ENCODE measurements at places on chromosomes 7 and 10.

GRCh38 chr7:51289623-51290303, 26.8 kb downstream of the COBL start:
- no peak for DNase-seq

DNA sequence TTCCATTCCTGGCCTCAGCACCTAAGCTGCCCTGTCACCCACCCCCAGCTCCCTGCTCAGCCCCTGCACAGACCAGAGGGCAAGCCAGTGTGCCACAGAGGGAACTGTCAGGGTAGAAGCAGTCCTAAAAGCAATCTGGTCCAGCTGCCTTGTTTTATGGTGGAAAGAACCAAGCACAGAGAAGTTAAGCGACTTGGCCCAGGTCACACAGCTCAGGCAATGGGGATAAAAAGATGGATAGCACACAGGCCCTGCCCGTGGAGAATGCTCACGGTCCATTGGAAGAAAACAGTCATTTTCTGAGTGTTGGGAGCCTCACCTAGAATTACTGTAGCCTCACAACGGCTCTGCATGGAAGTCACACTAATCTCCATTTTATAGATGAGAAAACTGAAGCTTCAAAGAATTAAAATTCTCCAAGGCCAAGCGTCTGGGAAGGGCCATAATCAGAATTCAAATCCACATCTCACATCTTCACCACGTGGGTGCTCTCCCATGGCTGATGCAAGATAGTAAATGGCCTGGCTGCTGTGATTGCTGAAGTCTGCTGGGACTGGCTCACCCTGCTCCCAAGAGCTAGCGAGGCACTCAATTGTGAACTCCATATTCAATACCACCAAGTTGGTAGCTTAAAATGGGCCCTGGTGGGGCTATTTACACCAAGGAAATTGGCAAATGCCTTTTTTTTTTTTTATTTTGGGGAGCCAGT, 26.8 kb downstream of the C10orf105 start:
- no peak for DNase-seq

DNA sequence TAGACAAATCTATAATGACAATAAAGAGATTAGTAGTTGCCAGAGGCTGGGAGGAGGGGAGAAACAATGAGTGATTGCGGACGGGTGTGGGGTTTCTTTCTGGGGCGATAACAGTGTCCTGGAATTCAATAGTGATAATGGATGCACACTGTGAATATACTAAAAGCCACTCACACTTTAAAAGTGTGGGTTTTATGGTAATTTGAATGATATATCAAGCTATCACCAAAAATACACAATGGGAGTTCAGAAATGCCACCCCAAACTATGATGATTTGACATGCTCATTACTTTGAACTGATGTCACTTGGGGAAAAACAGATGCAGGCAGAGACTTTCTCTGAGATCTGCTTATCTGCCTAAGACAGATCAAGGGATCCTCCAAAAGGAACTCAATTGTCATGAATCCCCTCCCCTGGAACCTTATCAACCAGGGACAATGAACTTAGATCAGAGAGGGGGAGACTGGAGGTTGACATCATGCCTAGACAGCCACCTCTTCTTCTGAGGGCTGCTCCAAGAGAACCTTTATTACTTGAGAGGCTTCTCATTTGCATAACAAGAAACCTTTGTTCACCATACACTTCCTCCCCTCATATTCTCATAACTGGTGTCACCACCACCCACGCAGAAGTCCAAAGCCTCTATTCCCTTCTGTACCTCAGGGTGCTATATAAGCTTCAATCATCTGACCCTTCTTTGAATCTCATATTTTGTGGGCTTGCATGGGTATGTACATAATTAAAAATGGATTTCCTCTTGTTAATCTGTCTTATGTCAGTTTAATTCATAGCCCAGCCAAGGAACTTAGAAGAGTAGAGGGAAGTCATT, 14.8 kb upstream of the ZC3HAV1 start:
- no peak for DNase-seq

DNA sequence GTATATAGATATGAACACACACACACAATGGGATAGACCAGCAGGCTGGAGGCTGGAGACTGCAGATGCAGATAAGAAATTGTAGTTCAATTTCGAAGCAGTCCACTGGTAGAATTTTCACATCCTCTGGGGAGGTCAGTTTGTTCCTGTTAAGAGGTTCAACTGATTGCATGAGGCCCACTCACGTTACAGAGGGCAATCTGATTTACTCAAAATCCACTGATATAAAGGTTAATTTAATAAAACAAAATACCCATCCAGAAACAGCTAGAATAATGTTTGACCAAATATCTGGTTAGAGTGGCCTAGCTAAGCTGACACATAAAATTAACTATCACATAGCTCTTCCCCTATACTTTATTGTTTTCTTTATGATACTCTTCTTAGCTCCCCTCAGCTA, 162.9 kb upstream of the SMIM30 start:
- DNase-seq: no peak

DNA sequence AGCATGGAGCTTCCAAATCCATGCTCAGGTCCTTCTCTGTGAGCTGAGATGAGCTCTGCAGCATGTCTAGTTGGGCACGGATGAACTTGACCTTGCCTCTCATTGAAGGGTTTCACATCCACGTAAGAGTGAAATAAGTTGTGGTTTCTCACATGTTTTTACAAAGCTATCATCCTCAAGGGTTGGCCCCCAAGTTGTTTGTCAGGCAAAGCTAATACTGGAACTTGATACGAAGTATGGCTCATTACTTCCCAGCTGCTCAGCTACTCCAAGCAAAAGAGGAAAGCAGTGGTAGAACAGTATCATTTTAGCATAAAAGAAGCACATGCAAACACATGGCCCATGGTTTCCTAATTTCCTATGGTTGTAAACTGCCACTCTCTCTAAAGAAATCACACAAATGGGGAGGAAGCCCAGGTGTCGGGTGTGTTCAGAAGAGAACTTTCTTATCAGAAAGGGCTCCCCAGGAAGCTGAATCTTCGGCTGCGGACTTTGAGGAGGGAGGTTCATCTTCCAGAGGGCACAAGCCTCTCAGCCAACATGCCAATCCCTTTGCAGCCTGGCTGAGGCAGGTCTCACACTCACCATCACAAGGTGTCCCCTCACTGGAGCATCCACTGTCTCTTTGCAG, 45.3 kb downstream of the PDLIM1 start:
- no peak for DNase-seq

DNA sequence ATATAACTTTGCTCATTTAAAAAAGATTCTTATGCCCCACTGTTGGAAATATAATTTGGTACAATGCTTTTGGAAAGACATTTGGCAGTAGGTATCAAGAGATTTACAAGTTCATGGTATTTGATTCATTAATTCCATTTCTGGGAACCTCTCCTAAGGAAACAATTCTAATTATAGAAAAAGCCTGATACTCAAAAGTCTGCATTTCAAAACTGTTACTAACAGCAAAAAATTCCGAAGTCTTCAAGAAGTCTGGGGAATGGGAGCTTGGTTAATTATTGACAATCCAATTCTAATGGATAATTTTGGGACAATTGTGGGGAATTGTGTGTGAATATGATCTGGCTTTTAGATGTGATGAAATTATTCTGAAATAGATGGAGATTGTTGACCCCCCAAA, 59.6 kb downstream of the HDAC9 start:
- DNase-seq: no peak

GRCh38 chr7:96658022-96658412, 51.6 kb downstream of the SEM1 start:
- no peak for DNase-seq

GRCh38 chr7:102054158-102054557, 232.5 kb upstream of the SH2B2 start:
- no peak for DNase-seq

GRCh38 chr10:88045656-88046415, 182.4 kb downstream of the PTEN start:
- no peak for DNase-seq

DNA sequence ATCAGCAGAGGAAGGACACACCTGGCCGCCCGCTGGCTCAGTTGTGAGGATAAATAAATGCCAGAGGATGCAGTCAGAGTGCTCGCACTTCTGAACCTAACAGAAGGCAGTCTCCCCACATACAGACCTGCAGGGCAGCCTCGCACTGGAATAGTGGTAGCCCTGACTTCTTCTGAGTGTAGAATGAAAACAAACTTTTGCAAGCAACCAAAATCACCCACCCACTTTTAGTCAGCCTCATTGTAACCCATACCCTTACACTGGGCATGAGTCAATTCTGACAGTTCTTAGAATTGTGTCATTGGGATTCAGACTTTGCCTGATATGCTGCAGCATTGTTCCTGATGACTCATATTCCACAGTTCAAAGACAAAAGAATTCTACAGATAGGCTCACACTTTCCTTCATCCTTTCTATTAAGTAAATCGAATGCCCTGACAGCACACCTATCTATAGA, 167.0 kb upstream of the CDK1 start:
- no peak for DNase-seq

DNA sequence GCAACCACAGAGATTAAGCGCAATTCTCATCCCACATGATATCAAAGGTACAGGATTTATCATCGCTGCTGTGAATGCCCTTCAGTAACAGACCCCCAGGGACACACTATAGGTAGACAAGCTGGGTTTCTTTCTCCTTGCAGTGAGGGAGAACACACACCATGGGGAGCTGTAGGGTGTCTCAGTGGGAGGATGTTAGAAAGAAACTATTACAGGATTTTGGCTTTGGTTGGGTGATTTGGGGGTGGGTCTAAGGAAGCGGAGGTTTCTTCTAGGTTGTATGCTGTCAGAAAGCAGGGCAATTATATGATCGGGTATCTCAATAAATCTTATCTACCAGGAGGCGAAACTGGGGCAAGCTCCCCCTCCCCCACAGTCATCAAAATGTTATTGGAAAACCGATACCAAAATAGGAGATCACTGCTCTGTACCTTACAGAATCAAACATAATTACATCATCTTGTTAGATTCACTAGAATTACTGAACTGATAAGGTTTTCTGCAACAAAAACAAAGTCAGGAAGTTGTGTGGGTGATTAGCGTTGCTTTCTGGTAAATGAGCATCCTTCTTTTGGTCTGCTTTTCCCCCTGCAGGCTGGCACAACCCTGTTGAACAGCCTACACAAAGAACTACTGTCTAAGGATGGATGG, 209.7 kb downstream of the TEX36 start:
- no peak for DNase-seq

- no peak for DNase-seq
Observed at GRCh38 chr10:100104300-100104699, 22.6 kb upstream of the CPN1 start.

DNA sequence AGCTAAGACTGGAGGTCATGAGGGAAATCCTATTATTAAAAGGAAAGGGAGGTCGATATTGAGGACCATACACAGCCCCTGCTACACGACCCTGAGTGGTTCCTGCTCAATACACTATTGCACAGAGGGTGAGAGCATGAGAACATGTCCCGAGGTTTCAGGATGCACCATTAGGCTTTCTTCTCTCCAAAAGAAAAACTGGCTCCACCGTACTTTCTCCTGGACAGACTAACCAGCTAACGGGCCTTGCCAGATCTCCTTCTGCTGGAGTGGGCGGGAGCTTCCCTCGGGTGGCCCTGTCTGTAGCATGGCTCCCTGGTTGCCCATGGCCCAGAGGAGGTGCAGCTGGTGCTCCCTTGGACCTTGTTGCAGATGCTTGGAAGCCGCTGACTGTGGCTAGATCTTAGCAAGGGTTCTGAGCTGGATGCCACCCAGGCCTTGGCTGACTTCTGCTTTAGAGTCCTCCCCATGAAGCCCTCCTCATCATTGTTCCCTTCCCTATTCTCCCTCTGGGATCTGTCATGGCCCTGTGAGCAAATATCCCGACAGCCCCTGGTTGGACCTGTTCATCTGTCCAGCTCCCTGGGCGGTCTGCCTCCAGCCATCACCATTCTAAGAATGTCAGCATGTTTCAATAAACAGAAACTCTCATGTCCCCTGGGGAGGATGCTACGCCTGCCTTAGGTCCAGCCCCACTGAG, 52.9 kb upstream of the SHH start:
- DNase-seq: no peak

- no peak for DNase-seq
Observed at GRCh38 chr7:92446869-92447344, 375 bp upstream of the GATAD1 start.

- no peak for DNase-seq
Observed at GRCh38 chr10:33082373-33082895, 124.4 kb upstream of the ITGB1 start.
